Fibroblast of skin of scalp (primary cell): ENCODE measurements at places on chromosomes 12 and 14.
A peak's percentile ranks its signal among the peaks of the same experiment; 100 is the strongest.

- no peak for DNase-seq
These were observed 16.8 kb upstream of the SNX6 start for GRCh38 chr14:34646570-34647255.

- DNase-seq = no peak
These were observed 3.3 kb upstream of the APPL2 start for GRCh38 chr12:105239304-105239703.

GRCh38 chr14:24365600-24366412 is 2.2 kb upstream of the NFATC4 start:
- peak; percentile 92 for DNase-seq

- DNase-seq = peak; percentile 27
These were observed 18.5 kb downstream of the UTP20 start for GRCh38 chr12:101298426-101298825.

DNA sequence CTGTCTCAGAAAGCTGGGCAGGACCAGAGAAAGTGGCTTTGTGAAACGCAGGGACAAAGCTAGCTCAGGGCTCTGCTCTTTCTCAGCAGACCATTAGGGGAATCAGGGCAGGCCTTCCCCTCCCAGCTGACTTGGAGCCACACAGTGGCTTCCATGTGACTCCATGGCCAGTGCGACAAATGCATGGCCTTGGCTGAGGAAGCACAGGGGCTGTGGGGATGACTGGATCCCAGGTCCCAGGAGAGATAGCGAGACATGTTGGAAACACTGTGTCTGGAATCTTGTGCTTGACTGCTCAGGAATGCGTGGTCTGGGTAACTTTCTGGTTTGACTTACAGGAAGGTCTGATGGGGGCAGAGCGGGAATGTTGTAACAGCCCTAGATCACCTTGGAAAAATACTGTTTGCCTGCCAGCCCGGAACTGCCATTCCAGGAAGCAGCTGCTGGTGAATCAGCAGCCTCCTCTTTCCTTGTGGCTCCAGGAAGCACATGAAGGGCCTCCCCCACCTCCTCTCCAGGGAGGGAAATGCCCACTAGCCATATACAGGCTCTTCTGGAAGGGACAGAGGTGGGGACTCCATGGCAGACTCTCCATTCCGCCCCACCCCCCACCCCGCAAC is 133.5 kb upstream of the HIF1A start:
- DNase-seq = peak; percentile 100
